ENCODE measurements at places on chromosomes 13 and 19.

GRCh38 chr13:37621811-37622361 lies 23.3 kb upstream of the POSTN start:
- no peaks in the 10 kb centered on the region for H3K36me3 ChIP-seq
- no peaks in the 10 kb centered on the region for H3K27me3 ChIP-seq
- DNase-seq: no peak

DNA sequence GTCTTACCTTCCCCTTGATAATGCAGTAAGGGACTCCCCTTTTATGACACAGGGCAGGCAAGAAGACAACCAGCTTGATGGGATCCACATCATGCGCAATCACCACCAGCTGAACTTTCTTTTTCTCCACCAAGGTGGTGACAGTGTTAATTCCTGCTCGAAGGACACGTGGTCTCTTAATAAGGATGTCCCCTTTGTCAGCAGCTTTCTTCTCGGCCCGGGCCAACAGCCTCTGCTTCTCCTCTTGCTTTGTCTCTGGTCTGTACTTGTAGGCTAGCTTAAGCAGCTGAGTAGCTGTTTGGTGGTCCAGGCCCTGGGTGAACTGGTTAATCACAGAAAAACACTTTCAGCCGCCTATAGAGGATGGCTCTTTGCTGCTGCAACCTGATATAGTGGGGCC lies 8.0 kb downstream of the ZNF431 start:
- H3K27me3 ChIP-seq: no peaks in the 10 kb centered on the region
- H3K36me3 ChIP-seq: peaks cover 74% of the 10 kb centered on the region
- no peak overlapping the region for H3K4me3 ChIP-seq
- no peak for DNase-seq

DNA sequence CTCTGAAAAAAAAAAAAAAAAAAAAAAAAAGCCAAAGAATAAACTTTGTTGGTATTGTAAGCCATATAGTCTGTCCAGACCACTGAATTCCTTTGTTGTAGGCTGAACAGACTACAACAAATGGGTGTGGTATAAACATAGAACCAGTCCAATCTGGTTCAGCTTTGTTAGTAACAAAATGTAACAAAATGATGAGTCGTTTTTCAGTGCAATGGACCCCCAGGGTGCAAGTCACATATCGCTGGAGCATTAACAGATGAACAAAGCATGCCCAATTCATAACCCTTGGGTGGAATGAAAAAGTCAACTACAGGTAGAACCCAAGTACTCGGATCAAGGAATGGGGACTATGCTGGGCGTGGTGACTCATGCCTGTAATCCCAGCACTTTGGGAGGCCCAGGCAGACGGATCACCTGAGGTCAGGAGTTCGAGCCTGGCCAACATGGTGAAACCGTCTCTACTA lies 13.6 kb upstream of the FCHO1 start:
- H3K27ac ChIP-seq: no peak overlapping the region
- no peak overlapping the region for H3K4me3 ChIP-seq
- H3K36me3 ChIP-seq: peaks cover 26% of the 10 kb centered on the region
- no peak for DNase-seq

GRCh38 chr19:14051980-14052379 lies 9.9 kb downstream of the PALM3 start:
- H3K4me3 ChIP-seq: no peak overlapping the region
- DNase-seq: no peak
- H3K4me1 ChIP-seq: peaks cover 5% of the 10 kb centered on the region

- no peak for DNase-seq
- peaks cover 18% of the 10 kb centered on the region for H3K36me3 ChIP-seq
- H3K4me3 ChIP-seq: no peak overlapping the region
- H3K27ac ChIP-seq: peak overlapping the region; percentile 37
Observed at GRCh38 chr19:18271433-18271841, 2.8 kb downstream of the IQCN start.

GRCh38 chr13:23427342-23427843 lies 6.1 kb downstream of the SACS start:
- H3K4me1 ChIP-seq: no peaks in the 10 kb centered on the region
- no peak for DNase-seq
- H3K27ac ChIP-seq: no peak overlapping the region
- H3K27me3 ChIP-seq: peaks cover 27% of the 10 kb centered on the region

GRCh38 chr13:94305463-94305862 lies 174.0 kb downstream of the DCT start:
- no peak overlapping the region for H3K27ac ChIP-seq
- no peak for DNase-seq
- no peaks in the 10 kb centered on the region for H3K27me3 ChIP-seq
- H3K4me3 ChIP-seq: no peak overlapping the region
- H3K36me3 ChIP-seq: no peaks in the 10 kb centered on the region
